ENCODE measurements at places on chromosomes 16 and 17.

DNA sequence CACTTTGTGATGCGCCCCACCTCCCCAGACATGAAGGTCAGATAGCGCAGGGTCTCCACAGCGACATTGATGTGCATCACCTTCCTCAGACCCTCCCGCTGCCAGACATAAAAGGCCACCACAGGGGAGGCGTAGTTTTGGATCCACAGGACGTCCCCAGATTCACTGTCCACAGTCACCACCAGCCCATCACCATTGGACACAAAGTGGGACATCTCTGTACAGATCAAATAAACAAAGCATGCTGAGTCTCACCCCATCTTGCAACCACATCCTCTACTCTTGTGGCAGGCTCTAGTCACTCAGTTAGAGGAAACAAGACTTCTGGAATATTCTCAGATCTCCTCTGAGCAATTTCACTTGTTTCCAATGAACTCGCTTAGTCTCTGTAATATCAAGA is 46.3 kb upstream of the ICAM2 start:
- no peak for DNase-seq

GRCh38 chr17:14072881-14073280 is 3.6 kb downstream of the COX10 start:
- no peak for DNase-seq

DNA sequence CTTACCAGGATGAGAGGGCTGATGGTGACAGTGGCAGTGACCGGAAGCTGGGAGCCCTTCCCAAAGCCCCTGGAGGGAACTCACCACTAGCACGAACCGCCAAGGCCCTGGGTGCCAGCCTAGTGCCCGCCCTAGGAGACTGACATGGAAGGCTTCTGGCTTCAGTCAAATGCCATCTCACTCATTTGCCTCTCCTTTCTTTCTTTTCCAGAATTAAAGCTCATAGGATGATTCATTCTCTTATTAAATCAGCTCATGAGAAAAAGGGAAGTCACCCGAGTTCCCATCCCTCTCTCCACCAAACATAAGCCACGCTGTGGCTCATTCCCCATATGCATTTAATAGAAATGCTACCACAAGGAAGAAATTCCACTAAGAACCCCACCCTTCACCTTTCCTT is 12.1 kb downstream of the CUEDC1 start:
- DNase-seq: no peak

GRCh38 chr17:45426561-45426960 is 6.1 kb downstream of the ARHGAP27 start:
- no peak for DNase-seq

- DNase-seq: no peak
Observed at GRCh38 chr17:56676810-56677209, 83.3 kb downstream of the NOG start.
